ENCODE measurements at places on chromosomes 16 and 17. TPM values are rescaled to one million over a fixed set of nuclear protein-coding genes. Genes with fewer than 3 reads are reported as not detected.

The KCTD13 gene
- polyA plus RNA-seq = 7.4 TPM

The COL1A1 gene
- 3,120 TPM for polyA plus RNA-seq

The SOST gene
- not detected for polyA plus RNA-seq

The TNK1 gene
- 0.22 TPM for polyA plus RNA-seq

The ITGAE gene
- 76.7 TPM for polyA plus RNA-seq

The ARHGDIG gene
- polyA plus RNA-seq = not detected

The SLC6A2 gene
- polyA plus RNA-seq = not detected

Measured in AG04450 (cell line).